HuH-7.5 (cell line): ENCODE measurements at places on chromosomes 2 and 18.
A peak's percentile ranks its signal among the peaks of the same experiment; 100 is the strongest.

- no peak for DNase-seq
These were observed 2119.6 kb upstream of the PIK3C3 start for GRCh38 chr18:39835303-39836030.

GRCh38 chr18:58355243-58355642 lies 273.6 kb downstream of the ALPK2 start:
- DNase-seq = no peak

DNA sequence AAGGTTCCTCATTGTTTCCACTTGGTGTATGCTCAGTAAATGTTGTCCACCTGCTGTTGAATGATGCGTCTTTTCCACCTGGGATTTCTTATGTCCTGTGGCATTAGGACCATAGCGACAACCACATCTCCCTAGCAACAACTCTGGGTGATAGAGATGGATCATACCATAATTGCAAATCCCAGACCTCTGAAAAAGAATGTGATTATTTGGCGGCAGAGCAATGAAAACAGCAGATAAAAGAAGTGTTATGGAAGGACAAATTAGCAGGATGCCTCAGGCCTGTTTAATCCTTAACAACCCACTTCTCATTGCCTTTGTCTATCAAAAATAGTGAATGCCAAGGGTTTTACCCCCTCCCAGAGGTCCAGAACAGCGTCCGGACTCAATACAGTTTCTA lies 278.9 kb downstream of the TSN start:
- DNase-seq = no peak

GRCh38 chr2:37318401-37318800 lies 6.2 kb downstream of the PRKD3 start:
- no peak for DNase-seq

DNA sequence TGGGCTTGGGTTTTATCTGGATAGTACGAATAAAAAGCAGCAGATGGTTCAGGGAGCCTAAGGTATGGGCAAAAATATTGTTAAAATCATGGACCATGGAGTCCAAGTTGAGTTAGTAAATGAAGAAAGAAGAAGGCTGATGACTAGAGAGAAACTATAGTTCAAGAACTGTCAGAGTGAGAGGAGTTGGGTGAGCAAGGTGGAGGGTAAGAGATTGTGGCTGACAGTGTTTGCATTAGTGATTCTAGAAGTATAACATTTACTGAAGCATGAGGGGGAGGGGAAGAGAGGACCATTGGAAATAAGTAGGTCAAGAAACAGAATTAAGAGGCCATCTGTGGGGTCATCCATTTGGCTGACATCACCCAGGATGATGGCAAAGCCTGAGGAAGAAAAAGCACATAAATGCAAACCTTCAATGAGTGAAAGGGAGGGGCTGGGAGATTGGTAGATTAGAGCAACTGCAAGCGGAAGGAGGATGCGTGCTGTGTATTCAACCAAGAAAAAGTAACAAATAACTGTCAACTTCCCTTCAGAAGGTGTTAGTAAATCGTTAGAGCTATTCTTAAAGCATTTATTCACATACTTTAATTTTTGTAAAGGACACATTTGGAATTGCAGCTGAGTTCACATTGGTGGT lies 392.8 kb downstream of the TSN start:
- DNase-seq = no peak

- DNase-seq = no peak
These were observed 7.4 kb downstream of the SKOR2 start for GRCh38 chr18:47244086-47244485.

- DNase-seq = peak; percentile 45
These were observed 4.8 kb upstream of the ID2 start for GRCh38 chr2:8676921-8677645.

- no peak for DNase-seq
These were observed 153.6 kb upstream of the DSEL start for GRCh38 chr18:67670024-67670543.

DNA sequence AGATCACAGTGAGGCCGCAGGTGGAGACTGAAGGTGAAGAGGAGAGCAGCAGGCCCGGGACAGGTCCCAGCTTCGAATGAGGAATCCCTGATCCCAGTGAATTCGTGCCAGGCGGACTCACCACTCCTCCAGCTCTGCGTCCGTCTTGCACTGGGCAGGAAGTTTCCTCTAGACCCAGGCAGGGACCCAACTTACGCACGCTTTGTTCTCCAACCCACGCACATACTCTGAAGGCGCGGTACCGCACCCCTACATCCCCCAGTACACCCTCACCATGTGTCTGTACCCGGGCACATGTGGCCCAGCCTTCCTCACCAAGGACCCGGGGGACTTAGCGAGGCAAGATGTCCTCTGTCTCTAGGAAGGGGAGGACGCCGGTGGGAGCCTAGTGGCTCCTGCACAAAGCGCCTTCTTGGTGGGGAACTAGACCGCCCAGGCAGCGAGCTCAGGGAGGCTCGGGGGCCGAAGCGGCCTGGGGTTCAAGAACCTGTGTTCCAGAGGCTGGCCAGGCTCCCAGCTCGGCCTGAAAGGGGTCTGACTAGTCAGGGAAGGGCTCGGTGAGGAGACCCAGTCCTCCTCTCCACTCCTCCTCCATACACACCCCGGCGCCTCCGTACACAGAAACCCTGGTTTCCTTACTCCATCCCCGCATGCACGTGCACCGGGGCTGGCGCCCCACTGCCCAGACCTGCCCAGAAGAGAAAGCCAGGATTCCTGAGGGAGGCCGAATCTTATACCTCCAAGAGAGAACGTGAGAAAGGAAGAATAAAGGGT lies 38.3 kb upstream of the ATP6V1B1 start:
- DNase-seq = no peak

DNA sequence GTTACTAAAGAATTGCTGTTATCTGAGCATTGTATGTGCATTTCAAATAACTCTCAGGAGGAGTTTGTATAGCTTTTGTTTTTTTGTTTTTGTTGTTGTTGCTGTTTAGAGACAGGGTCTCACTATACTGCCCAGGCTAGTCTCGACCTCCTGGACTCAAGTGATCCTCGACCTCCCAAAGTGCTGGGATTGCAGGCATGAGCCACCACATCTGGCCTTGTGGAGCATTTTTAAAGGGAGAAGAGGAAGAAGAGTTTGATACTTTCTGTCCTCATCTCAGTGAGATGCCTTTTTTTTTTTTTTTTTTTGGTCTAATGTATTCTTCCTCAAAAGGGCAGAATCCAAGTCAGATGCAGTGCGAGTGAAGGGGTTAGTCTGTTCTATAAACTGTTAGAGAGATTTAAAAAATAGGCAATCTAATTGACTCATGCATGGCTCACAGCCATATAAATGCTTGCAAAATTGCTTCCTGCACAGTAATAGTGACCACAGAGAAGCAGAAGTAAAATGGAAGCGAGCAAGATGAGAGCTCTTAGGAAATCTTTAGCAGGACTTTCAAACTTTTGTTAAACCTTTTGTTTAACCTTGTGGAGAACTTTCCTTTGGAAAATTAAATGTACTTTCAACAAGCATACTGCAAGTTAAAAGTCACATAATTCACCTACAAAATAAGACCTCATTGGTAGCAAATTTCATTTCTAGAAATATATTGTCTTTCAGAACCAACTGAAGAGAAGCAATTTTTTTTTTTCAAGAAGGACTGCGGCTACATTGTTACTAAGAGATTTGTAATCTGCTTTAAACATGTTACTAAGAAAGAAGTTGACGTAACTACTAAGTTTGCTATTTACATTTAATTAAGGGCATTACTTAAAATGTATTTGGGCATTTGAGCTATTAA lies 52.3 kb upstream of the ROCK1 start:
- DNase-seq = no peak

DNA sequence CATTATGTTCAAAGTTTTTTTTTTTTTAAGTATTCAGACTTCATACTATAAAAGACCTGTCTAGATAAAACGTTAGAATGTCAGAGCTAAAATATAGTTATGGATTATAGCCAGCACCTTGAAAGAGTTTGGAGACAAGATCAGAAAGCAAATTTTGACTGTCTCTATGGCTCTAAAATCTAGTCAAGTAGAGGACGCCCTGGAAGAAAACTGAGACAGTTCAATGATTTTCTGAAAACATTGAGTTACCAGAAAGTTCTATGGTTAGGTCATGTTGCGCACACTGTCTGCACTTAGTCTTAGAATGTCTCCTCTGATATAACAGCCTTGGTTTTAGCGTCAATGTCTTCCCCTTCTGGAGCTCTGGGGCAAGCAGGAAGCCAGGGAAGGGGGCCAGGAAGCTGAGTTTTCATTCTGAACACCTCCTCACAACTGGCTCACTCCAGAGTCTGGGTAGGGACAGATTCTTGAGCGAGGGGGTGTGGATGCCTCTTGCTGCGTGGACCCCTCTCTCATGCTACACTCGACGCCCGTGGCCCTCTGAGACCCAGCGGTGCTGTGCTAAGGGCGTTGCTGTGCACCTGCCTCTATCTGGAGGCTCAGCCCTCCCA lies 99.5 kb downstream of the RNF144A start:
- DNase-seq = no peak

DNA sequence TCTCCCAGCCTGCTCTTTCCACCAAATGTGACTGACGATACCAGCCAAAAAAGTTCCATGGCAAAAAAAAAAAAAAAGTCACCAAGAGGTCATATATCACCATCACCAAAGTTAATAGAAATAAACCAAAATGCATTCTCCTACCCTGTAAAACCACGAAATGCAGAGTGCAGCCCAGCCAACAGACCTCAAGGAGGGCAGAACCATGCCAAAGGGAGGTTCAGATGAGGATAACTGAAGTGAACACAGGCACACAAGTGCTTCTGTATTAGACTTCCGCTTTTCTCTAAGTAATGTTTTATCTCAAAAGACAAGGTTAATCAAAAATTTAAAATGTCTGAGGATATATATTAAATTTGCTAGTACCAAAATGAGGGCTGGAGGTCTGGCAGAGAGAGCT lies 5.5 kb downstream of the SERPINE2 start:
- no peak for DNase-seq

DNA sequence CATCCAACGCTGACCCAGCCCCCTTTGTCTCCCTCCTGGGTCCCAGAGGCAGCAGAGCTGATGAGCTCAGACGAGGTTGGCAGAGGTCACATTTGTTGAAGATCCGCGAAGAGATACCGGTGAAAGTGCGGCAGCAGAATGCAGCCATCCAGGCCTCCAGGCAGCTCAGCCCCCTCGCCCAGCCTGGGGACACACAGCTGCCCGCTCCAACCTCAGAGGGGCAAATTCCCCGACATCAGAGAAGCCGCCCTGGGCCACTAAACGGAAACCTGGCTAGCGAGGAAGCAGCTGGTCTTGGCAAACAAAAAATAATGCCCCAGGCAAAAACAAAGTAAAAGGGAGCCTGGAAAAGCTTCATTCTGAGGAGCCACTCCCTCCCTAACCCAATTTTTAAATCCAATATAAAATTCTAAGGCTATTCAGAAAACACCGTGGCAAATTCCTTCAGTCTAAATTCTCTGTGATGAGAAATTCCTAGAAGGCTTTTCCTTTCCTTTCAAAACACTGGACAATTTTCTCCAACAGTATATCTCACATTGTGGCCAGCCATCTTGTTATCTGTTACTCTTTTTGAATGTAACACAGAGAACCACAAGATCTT lies 262.4 kb downstream of the SS18 start:
- DNase-seq = no peak

DNA sequence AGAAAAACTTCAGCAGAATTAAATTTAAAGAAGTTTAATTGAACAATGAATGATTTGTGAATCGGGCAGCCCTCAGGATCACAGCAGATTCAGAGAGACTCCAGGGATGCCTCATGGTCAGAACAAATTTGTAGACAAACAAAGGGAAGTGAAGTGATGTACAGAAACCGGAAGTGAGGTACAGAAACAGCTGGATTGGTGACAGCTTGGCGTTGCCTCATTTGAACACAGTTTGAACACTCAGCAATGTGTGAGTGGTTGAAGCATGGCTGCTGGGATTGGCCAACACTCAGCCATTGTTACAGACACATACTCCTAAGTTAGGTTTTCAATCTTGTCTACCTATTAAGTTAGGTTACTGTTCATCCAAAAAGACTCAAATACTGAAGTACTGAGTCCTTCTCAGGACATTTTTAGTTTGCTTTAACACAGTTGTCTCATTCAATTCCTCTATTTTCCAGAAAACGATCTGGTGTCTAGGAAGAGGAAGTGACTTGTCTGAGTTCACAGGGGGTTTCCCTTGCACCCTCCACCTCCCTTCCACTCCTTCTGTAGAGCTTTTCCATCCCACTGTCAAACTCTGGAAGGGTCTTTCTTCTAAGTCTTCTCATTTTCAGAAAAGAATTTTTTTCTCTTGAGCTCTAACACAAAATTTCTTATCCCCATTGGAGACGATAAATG lies 137.9 kb downstream of the SLC4A3 start:
- no peak for DNase-seq

GRCh38 chr2:141641462-141641861 lies 489.4 kb downstream of the LRP1B start:
- DNase-seq = peak; percentile 3

- DNase-seq = no peak
These were observed 14.2 kb downstream of the CAPG start for GRCh38 chr2:85395912-85396475.

GRCh38 chr2:171402906-171403580 lies 30.7 kb downstream of the METTL8 start:
- DNase-seq = no peak

- DNase-seq = no peak
These were observed 18.6 kb downstream of the ARL4C start for GRCh38 chr2:234478121-234478858.

DNA sequence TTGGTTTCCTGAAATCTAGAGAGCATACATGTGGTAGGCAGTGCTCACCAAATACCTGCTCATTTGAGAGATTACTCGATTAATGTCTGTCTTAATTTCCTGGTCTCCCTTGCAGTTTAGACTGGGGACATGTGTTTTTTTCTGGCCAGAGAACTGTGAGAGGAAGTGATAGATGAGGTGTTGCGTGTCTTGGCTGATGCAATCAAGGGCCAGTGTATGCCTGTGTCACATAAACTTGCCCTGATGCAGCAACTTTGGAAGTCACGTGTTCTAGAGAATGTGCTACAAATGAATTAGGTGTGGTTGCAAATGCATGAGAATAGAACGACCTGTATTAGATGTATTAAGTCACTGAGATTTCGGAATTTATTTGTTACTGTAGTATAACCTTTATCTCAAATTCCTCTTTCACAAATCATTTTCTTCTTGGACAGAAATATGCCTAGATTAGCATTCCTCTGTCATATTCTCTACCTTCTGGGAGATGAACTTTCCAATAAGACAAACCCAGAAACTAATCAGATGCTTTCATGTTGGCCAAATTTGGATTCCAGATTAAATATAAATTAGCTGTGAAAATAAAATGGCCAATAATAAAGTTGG lies 9.9 kb upstream of the IL1A start:
- DNase-seq = no peak

DNA sequence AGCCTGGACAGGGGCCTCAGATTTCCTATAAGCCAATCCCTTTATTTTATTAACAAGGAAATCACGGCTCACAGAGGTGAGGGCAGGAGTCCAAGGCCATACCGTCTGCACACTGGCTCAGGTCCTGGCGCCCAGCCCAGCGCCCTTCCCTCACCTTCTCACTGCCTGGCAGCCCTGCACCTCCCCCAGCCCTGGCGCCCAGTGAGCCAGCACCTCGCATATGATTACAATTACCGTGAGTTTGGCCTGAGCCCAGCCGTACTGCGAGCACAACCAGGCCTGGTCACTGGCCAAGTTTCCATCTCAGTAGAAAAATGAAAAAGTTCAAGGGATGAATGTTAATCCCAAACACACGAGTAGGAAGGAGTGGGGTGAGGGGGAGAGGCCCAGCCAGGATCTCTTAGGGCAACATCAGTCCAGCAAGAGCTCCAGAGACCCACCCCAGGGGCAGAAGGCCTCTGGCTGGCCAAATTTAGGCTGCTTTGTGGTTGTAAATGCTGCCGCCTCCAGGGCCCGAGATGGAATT lies 68.4 kb downstream of the MCFD2 start:
- DNase-seq = no peak
